Substantia nigra (tissue), 51 donors: ENCODE measurements at places on chromosomes 6 and 20.

GRCh38 chr20:40181676-40182075 lies 507.4 kb downstream of the MAFB start:
- no peak for DNase-seq

DNA sequence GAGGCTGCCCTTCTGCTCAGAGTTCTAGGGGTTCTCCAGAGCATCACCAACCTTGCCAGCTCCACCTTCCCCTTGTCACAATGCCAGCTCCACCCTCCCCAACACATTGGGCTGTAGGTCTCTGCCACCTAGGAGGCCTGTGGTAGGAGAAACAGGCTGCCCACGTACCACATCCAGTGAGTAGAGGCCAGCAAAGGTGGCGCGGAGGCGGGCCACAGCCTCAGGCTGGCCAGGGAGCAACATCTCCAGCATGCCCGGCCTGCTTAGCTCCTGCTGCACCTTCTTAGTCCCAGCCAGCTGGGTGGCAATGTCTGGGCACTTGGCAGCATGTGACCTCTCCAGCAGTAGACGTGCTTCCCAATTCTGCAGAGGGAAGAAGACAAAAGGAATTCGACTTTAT lies 23.8 kb downstream of the GSS start:
- no peak for DNase-seq

DNA sequence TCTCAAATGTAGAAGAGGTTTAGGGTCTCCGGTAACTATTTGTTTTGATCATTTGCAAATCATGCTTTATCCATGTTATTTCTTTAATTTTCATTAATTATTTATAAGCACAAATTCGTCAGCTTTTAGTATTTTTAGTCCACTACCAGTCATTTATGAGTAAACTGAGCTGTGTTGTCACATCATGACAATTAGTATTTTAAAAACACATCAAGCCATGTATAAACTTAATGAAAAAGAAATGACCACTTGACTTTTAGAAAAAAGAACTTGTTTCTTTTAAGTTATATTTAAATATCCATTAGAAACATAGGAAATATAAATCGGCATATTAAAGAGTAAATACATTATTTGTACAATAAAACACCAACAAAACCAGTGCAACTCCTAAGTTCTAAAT lies 2.8 kb downstream of the NKX2-4 start:
- no peak for DNase-seq

DNA sequence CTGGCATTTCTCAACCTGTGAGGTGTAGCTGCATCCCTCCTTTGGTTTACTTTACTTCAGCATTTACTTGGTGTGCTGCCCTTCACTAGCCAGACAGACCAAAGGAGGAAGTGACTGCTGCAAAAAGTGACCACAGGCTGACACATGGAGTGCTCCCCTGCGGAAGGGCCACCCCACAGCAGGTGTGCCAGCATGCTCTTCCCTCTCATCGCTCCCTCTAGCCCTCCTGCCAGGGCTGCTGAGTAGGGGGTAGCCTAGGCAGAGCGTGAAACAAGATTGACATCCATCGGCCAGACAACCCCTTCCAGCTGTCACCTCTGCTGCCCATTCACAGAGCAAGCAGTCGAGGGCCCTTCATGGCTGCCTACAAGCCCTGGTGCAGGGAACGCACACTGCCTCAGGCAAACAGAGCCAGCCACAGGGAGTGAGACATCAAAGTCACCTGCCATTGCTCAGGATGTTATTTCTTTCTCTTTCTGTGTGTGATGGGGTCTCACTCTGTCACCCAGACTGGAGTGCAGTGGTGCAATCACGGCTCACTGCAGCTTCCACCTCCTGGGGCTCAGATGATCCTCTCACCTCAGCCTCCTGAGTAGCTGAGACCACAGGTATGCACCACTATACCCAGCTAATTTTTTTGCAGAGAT lies 102.0 kb upstream of the RPS6KA2 start:
- DNase-seq = no peak

DNA sequence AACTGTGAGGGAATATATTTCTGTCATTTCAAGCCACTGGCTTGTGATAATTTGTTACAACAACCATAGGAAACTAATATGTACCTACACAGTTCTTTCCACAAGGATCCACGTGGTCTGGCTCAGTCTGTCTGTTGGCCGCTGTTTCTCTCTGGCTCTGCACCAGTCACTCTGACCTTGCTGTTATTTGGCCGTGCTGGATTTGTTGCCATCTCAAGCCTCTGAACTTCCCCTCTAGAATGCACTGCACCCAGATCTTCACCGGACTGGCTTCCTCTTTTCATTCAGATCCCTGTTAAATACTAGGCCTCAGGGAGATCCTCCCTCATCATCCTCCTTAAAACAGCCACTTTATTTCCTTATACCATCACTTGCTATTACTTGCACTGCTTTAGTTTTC lies 446.8 kb downstream of the TFAP2B start:
- no peak for DNase-seq

- no peak for DNase-seq
Measured at GRCh38 chr6:129314575-129314974, 395.4 kb downstream of the ARHGAP18 start.

DNA sequence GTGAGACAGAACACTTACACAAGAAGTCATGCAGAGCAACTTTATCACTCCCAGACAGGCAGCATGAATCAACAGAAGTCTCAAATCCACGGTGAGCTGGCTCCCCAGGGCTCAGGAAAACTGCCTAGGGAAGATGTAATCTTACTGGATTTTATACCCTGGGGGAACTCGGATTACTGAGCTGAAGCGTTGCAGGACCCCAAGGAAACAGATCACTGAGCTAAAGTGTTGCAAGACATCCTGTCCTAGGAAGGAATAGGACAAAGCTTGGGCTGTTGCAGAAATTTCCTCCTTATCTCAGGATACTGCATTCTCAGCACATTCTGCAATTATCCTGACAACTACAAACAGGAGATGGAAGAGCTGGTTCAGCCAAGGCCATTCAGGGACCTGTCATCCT lies 224.8 kb downstream of the TFAP2A start:
- DNase-seq = no peak

DNA sequence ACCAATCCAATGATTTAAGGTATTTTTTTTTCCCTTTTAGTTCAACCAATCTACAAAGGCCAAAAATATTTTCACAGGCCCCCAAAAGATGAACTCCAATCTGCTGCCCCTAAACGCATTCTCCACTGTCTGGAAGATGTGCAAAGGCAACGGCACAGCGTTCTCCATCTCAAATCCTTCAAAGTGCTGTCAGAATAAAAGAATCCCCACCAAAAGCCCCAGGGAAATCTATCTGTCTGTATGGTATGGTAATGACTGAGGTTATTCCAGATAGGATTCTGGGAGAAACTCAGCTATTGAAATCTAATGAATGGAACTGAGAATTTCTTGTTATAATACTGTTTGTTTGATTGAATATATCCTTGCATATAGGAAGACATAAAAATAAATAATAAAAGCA lies 217.8 kb upstream of the CCN2 start:
- DNase-seq = no peak
